ENCODE measurements at places on chromosomes 6 and 20. TPM values are rescaled to one million over a fixed set of nuclear protein-coding genes. Genes with fewer than 3 reads are reported as not detected.

The FLOT1 gene
- polyA plus RNA-seq, result 149 TPM

The DPPA5 gene
- polyA plus RNA-seq, result not detected

The POU5F1 gene
- polyA plus RNA-seq, result not detected

- no peak for DNase-seq
Measured at GRCh38 chr6:1215023-1215422, 96.9 kb upstream of the FOXQ1 start.

DNA sequence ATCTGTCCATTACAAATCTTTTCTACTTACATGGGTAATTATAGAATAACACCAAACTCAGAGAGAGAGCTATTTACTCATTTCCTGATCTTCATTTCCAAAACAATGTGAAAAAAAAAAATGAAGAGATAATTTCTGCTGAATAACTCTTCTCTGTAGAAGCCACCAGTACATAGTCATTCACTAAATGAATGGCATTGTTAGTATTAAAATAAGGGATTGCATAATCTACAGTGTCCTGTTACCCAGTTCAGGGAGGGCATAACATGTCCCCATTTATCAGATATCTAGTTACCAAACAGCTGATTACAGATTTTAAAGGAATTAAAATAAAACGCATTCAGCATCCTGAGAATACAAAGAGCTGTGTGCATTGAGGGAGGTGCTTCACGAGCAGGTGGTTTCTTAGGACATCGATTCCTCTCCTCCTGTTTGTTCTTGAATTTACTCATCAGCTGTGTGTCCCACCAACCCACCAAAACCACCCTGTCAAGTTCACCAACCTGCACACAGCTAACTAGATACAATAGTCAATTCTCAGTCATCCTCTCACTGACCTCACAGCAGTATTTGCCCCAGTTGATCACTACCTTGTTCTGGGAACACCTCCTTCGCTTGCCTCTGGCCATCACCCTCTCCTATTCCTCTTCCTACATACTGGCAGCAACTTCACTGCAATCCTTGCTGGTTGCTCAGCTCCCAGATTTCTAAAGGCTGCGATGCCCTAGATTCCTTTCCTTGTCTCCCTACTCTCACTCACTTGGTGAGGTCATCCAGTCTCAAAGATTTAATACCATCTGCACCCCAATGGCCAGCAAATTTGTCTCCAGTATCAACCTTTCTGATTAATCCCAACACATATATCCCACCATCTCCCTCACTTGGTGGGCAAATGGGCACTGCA lies 18.7 kb downstream of the CNKSR3 start:
- no peak for DNase-seq

GRCh38 chr6:11042025-11042749 lies 1.9 kb downstream of the ELOVL2 start:
- no peak for DNase-seq

DNA sequence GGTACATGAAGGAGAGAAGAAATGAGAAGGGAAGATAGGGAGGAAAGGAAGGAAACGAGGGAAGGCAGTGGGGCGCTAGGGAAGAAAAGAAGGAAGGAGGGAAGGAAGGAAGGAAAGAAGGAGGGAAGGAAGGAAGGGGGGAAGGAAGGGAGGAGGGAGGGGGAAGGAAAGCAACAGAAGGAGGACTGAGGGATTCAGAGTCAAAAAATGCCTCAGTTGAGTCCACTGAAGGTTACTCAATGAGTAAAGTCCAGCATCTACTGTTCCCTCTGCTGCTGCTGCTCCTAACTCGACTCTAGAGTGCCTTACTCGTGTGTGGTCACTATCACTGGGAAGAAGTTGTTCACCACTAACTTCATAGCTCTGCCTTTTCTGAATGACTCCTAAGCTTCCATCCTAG lies 33.8 kb downstream of the PHACTR1 start:
- DNase-seq, result no peak

DNA sequence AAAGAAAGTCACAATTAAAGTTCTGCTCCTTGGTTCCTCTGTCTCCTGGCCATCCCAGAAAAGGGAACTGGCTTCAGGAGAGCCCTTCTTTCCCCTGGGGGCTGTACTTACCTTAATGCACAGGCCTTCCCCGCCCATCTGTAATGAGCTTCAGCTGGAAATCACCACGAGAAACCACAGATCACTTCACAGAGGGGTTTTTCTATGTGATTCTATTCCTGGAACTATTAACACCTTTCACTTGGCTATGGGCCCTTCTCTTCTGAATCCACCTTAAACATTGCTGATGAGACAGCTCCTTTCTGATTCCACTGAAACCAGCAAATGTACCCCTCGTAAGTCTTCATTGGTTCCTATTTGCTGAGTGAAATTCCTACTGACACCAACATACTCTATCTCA lies 80.7 kb downstream of the FOXF2 start:
- no peak for DNase-seq

DNA sequence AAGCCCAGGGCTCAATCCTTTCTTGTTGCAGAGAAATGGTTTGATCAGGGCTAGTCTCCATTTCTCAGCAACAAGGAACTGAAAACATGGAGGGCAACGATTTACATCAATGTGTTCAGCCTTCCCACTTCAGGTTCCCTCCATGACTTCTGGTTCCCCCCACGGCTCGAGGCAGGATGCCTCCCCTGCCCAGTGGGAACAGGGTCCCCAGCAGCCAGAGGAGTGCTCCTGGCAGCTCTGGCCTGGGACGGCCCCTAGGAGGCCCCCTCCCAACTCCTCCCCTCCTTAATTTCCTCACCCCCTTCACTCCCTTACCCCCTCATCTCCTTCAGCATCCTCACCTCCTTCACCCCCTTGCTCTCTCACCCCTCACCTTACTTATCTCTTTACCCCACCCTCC lies 283.8 kb downstream of the CDC5L start:
- no peak for DNase-seq
